ENCODE measurements at places on chromosomes 13 and 19.

DNA sequence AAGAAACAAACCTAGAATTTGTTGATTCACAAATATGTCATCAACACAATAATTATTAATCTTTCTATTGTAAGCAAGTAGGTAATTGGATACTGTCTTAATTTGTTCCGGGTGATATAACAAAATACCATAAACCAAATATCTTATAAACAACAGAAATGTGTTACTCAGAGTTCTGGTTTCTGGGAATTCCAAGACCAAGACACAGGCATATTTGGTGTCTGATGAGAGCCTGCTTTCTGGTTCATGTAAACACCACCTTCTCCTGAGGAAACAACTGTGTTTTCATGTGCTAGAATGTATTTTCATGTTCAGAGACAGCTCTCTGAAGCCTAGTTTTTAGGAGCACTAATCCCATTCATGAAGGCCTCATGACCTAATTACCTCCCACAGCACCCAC, 1819.5 kb downstream of the SLITRK5 start:
- no peak for DNase-seq

DNA sequence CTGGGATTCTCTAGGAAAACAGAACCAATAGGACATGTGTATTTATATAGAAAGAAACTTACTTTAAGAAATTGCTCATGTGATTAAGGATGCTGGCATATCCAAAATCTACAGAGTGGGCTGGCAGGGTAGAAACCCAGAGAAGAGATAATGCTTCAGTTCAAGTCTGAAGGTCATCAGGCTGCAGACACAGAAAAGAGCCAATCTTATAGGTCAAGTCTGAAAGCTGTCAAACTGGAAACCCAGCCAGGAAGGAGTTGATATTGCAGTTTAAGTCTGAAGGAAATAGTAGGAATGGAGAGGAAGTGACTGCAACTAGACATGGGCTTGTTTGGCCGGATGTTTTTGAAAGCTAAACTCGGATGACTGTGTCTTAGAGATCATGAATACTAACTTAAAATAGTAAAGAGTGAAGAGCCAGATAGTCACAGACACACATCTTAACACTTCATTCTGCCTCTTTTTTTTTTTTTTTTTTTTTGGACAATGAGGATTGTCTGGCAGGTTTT, 125.3 kb upstream of the GPC6 start:
- DNase-seq, result no peak

DNA sequence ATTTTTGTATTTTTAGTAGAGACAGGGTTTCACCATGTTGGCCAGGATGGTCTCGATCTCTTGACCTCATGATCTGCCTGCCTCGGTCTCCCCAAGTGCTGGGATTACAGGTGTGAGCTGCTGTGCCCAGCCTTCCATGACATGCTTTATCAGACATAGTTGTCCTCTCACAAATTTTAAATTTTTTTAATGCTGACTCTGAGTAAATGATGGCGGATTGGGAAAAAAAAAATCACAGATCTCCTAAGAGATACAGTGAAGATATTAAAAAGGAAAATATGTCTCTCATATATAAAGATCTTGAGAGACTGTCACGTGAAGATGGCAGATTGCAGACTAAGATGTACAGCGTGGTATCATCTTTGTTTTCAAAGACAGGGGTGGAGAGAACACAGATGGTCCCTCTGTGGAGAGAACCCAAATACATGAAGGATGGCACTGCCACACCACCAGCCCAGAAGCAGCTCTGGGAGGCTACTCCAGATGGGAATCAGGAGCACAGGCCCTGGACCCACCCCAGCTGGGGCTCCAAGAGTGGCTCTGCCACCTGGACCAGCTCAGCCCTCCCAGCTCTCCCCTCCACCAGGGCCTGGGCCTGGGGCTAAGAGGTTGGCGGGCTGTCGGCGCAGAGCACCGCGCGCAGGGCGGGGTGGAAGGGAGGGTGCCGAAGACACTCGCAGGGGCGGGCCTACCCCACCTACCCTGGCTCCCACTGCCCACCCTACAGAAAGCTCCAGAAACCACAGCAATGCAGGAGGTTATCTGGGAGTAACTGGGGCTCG, 20.0 kb upstream of the CCNP start:
- no peak for DNase-seq

DNA sequence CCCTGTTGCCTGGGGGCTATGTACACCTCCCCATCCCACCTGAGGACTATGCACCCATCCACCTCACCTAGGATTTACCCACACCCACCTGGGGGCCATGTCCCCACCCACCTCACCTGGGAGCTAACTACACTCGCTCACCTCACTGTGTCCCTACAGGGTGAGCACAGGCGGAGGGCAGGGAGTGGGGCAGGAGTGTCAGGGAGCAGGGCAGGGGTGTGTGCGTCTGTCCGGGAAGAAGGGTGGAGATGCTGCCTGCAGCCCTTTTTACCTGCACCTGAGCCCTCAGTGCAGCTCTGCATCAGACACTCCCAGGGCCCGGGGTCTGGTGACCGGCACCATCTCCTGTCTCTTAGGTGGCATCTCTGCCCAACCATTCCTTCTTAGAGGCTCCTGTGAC, 10.6 kb upstream of the CPAMD8 start:
- no peak for DNase-seq

DNA sequence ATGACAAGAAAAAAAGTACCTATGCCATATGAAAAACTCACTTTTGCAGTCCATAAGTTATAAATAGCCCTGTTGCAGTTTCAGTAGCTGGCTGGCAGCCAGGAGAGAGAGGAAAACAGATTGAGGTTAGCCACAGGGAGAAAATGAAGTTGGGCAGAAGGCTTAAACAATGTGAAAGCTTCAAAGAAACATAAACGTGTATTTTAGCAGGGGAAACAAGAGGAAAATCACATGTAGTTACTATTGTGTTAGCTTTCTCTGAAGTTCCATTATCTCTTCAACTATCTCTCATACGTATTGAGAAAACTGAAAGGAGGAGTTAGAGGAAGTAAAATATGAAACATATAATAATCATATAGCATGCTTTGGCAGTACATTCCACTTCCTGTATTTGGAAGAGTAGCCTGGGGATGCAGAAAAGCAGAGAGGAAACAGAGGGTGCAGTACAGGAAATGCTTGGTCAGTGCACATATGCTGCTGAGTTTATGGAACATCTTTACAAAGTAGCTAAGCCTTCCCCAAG, 1551.1 kb downstream of the EFNB2 start:
- peak; percentile 12 for DNase-seq

DNA sequence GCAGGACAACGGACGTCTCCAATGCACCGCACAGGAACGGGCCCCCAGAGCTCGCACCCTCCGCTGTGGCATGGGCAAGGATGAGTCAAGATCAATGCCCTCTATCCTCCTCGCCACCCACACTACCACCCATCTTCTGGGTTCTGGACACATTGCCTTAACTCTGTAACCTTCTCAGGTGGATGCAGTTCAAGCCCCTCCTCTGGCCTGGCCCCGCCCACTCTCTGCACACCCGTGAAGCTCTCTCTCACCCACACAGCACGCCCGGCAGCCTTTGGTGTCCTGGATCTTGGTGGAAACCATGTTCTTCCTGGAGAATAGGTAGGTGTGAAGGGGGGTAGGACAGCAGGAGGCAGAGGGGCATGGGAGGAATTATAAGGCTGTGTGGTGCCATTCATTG, 20.7 kb downstream of the MAP4K1 start:
- no peak for DNase-seq

DNA sequence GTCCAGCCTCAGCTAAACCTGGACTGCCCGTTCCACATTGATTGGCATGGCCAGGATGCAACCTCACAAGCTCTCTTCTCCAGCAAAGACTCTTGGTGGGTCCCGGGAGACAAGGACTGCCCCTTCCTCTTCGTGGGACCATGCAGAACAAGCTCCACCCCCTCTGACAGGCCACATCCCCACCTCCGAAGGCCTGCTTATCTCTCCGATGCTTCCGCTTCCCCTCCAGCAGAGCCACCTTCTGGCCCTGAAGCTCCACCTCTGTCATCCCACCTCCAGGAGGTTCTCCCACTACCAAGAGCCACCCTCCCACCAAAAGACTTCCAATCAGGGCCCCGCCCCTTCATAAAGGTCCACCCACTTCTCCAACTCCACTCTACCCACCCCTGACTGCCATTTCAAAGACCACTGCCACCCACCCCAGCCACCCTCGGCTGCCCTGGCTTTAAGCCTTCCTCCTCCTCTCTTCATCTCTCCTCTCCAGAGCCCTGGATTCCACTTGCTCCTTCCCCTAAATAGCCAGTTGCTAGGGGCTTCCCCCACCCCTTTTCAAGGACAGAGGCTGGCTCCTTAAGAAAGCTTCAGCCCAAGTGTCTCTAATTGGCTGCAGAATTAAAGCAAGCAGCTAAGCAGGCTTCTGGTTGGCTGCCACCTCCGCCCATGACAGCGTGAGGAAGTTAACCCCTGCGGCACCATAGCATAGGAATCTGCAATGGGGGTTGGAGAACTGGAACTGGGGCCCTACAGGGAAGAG, 9.9 kb downstream of the LRFN1 start:
- DNase-seq, result no peak

DNA sequence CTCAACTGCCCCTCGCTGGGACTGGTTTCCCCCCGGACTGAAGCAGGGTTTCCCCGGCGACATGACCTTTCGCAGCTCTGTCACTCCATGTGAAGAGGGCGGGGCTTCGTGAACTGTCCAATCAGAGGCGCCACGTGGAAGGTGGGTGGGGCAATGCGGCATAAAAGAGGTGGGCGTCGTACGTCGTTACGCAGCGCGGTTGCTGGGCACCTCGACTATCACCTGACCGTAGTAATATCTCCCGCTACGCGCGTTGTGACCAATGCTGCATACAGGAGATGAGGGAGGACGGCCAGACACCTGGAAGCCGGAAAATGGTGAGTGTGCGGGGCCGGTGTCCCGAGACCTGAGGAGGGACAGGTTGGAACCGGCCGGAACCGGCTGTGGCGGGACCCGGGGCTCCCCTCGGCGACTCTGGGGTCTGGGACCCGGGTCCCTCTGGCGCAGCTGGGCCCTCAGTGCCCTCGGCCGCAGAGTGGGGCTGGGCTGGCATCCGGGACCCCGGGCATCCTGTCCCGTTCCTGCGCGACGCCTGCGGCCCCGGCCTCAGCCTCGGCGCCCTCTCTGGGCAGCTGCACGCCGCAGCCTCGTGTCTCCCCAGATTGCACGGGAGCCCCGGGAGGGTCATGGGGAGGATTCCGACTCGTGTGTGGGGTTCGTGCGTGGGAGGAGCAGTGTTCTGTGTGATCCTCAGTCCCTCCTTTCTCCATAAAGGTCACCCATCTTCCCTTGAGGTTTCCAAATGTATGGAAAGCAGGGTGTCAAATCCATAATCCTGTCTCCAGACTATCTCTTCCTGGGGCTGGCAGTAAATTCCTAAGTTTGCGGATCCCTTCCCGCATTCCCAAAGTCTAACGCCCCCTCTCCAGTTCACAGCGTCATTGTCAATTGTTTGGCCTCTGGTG, 32.2 kb downstream of the ZNF136 start:
- DNase-seq, result peak; percentile 6

GRCh38 chr13:27496006-27496405, 45.6 kb upstream of the MTIF3 start:
- no peak for DNase-seq

DNA sequence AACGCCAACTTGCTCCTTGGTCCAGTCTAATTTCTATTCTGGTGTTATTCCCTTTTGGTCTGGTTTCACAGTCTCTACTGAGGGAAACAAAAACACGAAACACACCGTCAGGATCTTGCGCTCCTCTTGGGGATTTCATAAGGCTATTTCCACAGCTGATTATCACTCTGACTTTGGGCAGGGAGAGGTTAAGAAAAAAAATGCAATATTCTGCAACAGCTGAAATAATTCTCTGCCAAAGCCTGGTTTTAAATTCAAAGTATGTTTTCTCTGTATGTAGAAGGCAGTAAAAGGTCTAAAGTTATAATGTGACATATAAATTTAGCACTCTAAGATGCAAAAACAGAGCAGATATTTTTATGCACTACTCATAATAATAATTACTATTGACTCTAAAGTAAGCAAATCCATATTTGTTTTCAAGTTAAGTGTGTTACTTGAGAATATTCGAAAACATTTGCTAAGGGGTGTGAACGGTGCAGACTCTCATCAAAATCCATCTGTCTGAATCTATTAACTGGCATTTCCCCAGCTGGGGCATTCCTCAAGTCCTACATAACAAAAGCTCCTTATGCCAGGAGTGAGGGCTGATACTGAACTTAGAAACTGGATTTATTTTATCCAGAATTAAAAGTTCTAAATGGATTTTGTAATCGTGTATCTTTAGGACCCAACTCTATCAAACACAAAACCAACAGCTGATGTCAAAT, 38.4 kb upstream of the STARD13 start:
- peak; percentile 63 for DNase-seq

- DNase-seq, result peak; percentile 39
Measured at GRCh38 chr13:28761586-28761985, 42.8 kb upstream of the SLC46A3 start.

DNA sequence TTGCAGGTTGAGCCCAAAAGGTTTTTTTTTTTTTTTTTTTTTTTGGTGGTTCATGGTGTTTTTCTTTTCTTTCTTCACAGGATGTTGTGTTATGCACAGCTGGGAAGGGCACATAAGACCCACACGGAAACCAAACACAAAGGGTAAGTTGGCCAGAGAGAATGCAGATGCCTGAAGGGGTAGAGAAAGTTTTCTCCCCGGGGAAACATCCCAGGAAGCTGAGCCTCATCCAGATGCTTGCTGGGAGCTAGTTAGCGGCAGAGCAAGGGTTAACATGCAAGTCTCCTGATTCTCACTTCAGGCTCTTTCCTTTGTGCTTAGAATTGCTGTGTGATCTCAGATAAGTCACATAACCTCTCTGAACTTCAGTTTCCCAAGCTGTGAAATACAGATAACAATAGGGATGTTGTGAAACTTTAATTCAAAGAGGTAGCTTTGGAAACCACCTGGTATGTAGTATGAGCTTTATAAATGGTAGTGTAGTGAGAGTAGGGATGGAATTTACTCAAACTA, 3.1 kb downstream of the ADGRE1 start:
- DNase-seq, result no peak

GRCh38 chr19:2716275-2716650, 4.9 kb downstream of the DIRAS1 start:
- no peak for DNase-seq

DNA sequence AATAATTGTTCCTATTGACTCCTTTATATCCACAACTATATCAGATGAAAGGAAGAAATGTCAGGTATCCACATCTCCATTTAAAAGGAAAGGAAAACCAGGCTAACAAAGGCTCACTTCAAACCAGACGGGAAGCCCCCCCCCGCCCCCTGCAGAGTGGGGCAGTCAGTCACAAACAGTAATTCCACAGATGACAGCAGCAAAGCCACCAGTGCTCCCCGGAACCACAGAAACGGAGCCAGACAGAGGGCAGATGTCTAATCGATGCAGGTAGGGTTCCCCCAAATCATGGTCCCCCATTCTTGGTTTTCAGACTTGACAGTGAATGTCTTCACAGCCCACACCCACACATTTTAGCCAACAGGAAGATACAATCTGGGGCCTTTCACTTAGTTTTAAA, 100.8 kb downstream of the STK24 start:
- no peak for DNase-seq

GRCh38 chr19:55490478-55491432, 2.5 kb downstream of the SSC5D start:
- no peak for DNase-seq

Measured in IMR-90 (cell line).